ENCODE measurements at places on chromosomes 12 and 14. TPM values are rescaled to one million over a fixed set of nuclear protein-coding genes. Genes with fewer than 3 reads are reported as not detected.

DNA sequence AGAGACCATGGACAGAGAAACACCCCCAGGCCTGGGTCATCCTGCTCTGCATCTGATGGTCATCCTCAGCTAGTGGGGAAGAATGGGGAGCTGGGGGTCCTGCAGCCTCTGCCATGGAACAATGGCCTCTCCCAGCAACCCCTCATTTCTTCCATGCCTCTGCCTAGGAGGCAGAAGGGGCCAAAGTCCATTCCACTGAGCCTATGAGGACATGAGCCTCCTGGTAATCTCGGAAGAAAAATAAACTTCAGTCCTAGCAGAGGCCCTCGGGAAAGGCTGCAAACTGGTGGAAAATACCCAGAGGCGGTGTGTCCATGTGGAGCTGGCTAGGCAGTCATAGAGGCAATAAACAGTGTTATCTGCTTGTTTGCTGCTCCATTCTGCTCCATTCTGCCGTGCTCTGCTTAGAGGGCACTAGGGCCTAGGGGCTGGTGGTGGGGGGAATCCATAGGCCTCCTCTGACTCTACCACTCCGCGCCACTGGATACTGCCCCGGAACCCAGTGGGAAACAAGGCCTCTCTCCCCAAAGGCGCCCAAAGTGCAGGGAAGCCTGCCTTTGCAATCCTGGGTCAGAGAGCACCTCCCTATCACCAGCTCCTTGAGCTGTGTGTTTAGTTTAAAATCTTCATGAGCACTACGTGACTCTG, 4.5 kb downstream of the PGF start:
- DNase-seq, result no peak

DNA sequence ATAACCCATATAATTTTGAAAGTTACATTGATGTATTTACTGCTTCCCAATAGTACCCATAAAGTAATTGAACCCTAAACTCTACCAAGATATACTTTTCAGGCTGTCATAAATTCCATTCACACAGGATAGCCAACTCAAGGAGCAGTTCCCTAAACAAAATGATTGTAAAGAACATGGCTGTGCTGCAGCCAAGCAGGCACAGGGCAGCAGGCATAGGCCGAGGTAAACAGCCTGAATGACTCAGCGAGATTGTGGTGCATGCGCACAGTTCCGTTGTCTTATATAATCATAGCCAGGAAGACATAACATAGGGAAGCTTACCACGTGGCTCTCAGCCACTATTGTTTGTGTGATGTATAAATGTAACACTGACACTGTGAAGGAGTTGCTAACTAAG, 344.9 kb downstream of the FSCB start:
- peak; percentile 17 for DNase-seq

DNA sequence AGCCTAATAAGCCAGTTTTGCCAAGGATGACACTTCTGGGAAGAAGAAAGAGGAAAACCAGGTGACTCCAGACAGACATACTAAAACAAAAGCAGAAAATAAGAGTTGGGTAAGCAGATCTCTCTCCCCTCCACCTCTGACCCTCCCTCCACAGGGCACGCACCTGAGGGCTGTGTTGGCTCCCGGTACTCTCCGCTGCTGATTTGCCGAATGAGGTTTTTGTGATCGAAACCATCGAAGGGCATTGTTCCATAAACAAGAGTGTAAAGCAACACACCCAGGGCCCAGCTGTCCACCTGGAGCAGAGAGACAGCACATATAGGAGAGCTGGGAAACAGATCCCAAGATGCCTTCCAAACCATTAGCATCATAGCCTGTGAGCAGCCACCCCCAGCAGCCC, 68.1 kb downstream of the NUAK1 start:
- DNase-seq, result no peak

GRCh38 chr12:95959107-95959506, 16.0 kb downstream of the AMDHD1 start:
- DNase-seq, result peak; percentile 63

DNA sequence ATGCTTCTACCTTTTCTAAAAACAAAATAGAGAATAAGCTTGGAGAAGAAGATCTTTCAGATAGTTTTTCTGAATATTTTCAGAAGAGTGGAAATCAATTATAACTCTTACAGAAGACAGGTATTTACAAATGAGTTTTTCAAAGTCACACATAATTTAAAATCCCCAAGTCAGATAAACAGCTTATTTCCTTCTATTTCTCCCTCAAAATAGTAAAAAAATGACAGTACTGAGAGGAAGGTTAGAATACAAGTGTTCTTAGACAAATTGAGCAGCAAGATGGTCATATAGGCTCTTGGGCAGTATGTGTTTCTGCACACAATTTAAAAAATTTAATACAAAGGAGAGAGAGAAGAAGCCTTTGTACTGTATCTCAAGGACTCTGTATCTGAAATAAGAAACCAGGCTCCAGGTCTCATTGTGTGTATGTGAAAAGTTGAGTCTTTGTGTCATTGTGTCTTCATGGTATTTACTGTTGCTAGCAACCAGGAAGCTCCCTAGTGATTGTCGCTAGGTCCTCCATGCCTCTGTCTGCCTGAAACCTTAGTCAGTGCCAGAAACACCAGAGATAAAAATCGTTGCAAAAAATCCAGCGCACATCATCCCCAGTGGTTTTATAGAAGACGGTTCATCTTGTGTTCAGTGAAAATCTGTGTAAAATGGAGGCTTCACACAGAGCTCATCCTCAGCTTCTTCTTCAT, 12.9 kb upstream of the TUBA1A start:
- DNase-seq, result peak; percentile 62

Gene TAC3
- total RNA-seq, result 22.0 TPM

Gene CLEC4D
- total RNA-seq, result not detected

Gene TAS2R8
- total RNA-seq, result not detected
